Bronchial smooth muscle cell (primary cell): ENCODE measurements at places on chromosomes 2 and 18. TPM values are rescaled to one million over a fixed set of nuclear protein-coding genes. Genes with fewer than 3 reads are reported as not detected.

The PEX13 gene
- 13.9 and 20.2 TPM in 2 replicates for total RNA-seq

The SP9 gene
- not detected in 2 replicates for total RNA-seq

The TCF4 gene
- total RNA-seq: 57.8 and 78.8 TPM in 2 replicates

The HES6 gene
- total RNA-seq: 0.34 and 0.47 TPM in 2 replicates

The MZT2B gene
- 126 and 277 TPM in 2 replicates for total RNA-seq

The CD207 gene
- 0.09 TPM in 1 of 2 replicates, not detected in the other for total RNA-seq

The ALPG gene
- total RNA-seq: not detected in 2 replicates

The C1QL2 gene
- total RNA-seq: not detected in 2 replicates

The UGT1A6 gene
- total RNA-seq: not detected in 2 replicates

The SIX2 gene
- not detected in 2 replicates for total RNA-seq

The SLC35F5 gene
- total RNA-seq: 103 and 124 TPM in 2 replicates

The CDH20 gene
- total RNA-seq: under 0.01 TPM in 1 of 2 replicates, not detected in the other

The AFG3L2 gene
- total RNA-seq: 32.7 and 40.4 TPM in 2 replicates

The NR4A2 gene
- 0.09 and 0.32 TPM in 2 replicates for total RNA-seq

The IL1B gene
- total RNA-seq: 0.63 TPM in 1 of 2 replicates, not detected in the other

The LMAN2L gene
- total RNA-seq: 21.0 and 27.7 TPM in 2 replicates

The AMER3 gene
- under 0.01 TPM in 1 of 2 replicates, not detected in the other for total RNA-seq

The SRD5A2 gene
- total RNA-seq: not detected in 2 replicates

The CNRIP1 gene
- 17.2 and 18.0 TPM in 2 replicates for total RNA-seq

The ADAM23 gene
- total RNA-seq: 6.3 and 11.1 TPM in 2 replicates

The ABCG5 gene
- total RNA-seq: not detected in 2 replicates

The FAP gene
- 46.5 and 157 TPM in 2 replicates for total RNA-seq

The CNOT11 gene
- total RNA-seq: 5.6 and 11.2 TPM in 2 replicates

The MAP4K3 gene
- total RNA-seq: 33.1 and 45.7 TPM in 2 replicates

The CBLN2 gene
- total RNA-seq: not detected in 2 replicates

The KCNJ13 gene
- not detected in 2 replicates for total RNA-seq

The SNORC gene
- total RNA-seq: 0.52 and 0.79 TPM in 2 replicates

The SH3BP4 gene
- 21.6 and 22.8 TPM in 2 replicates for total RNA-seq

The USP34 gene
- 80.9 and 95.5 TPM in 2 replicates for total RNA-seq

The GRP gene
- total RNA-seq: not detected in 2 replicates

The GNAL gene
- 0.69 and 1.1 TPM in 2 replicates for total RNA-seq

The NETO1 gene
- 0.16 TPM in 1 of 2 replicates, not detected in the other for total RNA-seq

The TMEM150A gene
- 7.7 and 11.7 TPM in 2 replicates for total RNA-seq

The TEX44 gene
- total RNA-seq: not detected in 2 replicates

The HAAO gene
- 1.6 and 12.2 TPM in 2 replicates for total RNA-seq

The ASAP2 gene
- 18.6 and 20.1 TPM in 2 replicates for total RNA-seq

The FBXO41 gene
- 0.60 and 0.95 TPM in 2 replicates for total RNA-seq

The TRPM8 gene
- total RNA-seq: 0.47 TPM in 1 of 2 replicates, not detected in the other

The GCG gene
- not detected in 2 replicates for total RNA-seq

The OTOF gene
- under 0.01 TPM in 1 of 2 replicates, not detected in the other for total RNA-seq

The ABCG8 gene
- not detected in 2 replicates for total RNA-seq

The ERFE gene
- 0.32 and 1.3 TPM in 2 replicates for total RNA-seq

The PUS10 gene
- 5.2 and 6.0 TPM in 2 replicates for total RNA-seq

The LRRC30 gene
- total RNA-seq: not detected in 2 replicates

The CPLX4 gene
- total RNA-seq: not detected in 2 replicates

The FRZB gene
- total RNA-seq: 0.17 and 0.32 TPM in 2 replicates
